ENCODE measurements at places on chromosomes 13 and 19.

GRCh38 chr19:46821512-46822409, 28.9 kb downstream of the AP2S1 start:
- DNase-seq, result peak; percentile 2

DNA sequence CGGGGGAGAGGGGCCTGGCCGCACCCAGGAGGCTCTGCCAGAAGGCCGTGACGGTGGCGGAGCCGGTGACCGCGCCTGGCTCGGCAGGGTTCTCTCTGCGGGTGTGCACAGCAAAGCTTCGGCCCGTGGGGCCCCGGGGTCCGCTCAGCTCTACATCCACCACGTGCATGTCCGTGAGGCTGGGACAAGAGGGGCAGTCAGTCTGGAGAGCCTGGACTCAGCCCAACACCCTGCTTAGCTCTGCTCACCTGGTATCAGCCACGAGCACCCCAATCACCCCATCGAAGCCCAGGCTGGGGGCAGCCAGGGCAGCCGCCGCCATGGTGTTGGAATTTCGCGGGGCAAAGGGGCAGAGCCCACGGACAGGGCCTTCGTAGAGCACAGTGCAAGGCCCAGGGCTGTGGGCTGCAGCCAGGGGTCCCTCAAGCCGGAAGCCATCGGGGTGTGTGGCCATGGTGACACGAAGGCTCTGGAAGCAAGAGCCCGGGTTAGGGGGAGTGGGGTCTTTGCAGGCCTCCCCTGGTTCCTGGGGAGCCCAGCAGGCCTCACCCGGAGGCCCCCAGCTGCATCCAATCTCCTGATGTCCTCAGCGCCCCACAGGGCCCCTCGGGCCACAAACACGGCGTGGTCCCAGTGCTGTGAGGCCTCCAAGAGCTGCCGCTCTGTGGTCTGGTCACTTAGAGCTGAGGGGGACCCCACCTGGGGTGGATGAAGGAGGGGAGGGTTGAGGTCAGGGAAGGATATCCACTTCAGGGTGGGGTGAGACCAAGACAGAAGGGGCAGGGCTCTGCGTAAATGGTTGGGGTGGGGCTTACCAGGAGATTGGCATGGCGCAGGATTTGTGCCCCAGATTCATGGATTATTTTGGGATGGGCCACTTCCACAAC, 1.4 kb downstream of the ASPDH start:
- DNase-seq, result no peak

DNA sequence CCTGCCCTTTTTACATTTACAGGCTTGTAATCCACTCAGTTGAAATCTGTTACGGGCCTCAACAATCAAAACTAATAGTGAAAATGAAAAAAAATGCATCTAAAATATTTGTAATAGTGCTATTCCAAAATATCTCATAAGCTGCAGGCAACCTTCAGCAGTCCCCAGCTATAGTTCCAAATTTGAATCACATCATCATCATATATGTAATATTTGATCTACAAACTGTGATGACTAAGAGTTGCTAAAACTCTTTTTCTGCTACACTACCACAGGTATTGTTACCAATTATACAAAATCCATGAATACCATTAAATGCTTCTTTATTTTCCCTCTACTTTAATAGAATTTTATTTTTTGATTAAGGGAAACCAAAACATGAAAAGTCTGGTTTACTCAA, 121.4 kb upstream of the RFC3 start:
- no peak for DNase-seq

- no peak for DNase-seq
These were observed 9.4 kb downstream of the IFNL2 start for GRCh38 chr19:39277598-39277997.

DNA sequence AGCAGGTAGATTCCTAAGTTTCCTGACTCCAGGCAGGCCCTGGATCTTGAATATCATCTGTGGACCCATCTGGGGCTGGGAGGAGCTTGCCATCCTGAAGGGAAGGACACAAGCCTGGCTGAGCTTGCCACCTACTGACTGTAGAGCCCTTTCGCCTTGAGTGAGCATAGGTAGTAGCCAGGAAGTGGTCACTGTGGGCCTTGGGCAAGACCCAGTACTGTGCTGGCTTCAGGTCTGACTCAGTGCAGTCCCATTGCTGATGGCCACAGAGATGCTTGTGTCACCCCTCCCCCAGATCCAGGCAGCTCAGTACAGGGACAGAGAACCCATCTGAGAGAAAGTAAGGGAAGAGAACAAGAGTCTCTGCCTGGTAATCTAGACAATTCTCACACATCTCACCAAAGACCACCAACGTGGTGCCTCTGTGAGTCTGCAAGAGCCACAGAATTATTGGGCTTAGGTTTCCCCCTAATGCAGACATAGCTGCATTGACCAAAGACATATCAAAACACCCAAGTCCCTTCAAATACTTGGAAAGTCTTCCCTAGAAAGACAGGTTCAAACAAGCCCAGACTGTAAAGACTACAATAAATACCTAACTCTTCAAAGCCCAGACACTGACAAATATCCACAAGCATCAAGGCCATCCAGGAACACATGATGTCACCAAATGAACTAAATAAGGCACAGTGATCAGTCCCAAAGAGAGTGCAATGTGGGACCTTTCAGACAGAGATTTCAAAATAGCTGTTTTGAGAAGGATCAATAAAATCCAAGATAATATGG, 108.2 kb upstream of the WASF3 start:
- DNase-seq, result no peak

DNA sequence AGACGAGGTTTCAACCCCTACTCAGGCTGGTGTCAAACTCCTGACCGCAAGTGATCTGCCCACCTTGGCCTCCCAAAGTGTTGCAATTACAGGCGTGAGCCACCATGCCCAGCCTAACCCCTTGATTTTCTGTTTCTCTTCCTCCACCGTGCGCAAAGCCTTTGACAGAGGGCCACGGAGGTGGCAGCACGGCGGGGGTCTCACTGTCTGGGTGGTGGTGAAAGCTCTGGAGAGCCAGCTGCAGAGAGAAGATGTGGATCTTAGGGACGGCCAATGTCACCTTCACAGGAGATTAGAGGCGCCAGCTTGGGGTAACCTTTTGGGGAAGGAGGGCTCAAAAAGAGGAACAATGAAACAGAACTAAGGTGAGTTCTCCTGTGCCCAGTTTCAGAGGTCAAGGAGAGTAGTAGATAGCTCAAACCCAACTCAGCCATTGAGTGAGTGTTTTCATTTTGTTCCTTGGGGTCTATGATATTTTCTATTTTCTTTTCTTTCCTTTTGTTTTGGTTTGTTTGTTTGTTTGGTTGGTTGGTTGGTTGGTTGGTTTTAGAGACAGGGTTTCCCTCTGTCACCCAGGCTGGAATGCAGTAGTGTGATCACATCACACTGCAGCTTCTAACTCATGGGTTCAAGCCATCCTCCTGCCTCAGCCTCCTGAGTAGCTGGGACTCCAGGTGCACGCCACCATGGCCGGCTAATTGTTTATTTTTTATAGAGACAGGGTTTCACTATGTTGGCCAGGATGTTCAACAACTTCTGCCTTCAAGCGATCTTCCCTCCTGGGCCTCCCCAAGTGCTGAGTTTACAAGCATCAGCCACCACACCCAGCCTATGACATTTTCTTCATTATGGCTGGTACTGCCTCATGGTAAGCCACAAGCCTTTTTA, 37.7 kb downstream of the GPR42 start:
- DNase-seq, result no peak

DNA sequence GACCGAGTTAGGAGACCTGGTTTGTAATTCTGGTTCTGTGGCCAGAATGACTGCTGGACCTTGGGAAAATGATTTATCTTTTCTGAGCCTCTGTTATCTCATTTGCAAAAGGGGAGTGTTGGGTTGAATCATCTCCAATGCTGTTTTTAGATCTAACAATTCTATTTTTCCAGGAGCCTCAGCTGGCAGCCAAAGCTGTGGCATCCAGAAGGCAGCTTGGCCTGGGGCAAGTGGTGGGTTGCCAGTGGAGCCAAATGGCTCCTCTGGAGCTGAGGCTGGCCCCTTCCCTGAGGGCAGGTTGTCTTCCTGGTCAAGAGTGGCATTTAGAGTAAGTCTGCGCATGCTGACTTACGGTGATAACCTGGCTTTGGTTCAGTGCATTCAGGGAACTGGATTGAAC, 21.3 kb downstream of the B3GLCT start:
- DNase-seq, result no peak

- no peak for DNase-seq
These were observed 7.9 kb upstream of the NEK5 start for GRCh38 chr13:52136763-52137162.

GRCh38 chr13:40137400-40137799, 481.9 kb downstream of the COG6 start:
- DNase-seq, result no peak

GRCh38 chr19:35206379-35206778, 22.2 kb downstream of the FAM187B start:
- DNase-seq, result no peak

DNA sequence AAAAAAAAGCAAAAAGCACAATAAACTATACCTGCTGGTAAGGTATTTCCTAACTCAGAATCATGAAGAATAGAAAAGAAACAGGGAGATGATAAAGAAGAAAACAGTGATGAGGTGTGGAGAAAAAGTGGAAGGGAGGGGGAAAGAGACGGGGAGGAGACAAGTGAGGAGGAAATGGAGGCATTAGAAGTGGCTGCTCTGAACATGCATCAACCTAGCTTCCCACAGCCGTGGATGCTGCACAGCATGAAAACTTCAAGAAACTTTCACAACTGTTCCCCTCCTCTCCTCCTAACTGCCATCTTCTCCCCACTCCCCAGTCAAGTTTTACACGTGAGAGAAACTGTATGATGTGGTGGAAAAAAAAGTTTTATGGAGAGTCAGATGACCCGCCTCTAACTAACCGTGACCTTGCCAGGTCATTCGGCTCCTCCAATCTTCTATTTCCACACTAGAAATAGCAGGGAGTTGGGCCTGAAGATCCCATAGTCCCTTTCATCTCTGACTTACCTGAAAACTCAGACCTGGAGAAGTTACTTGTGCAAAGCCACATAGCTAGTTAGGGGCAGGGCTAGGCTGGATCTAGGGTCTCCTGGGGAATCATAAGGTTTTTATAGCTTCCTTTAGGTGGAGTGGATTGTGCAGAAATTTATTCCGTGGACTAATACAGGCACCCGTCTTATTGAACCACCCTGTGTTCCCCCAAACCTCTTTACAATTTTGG, 461.9 kb downstream of the KLF5 start:
- DNase-seq, result no peak

Measured in AG20443 (cell line).